ENCODE measurements at places on chromosomes 6 and 20.
A peak's percentile ranks its signal among the peaks of the same experiment; 100 is the strongest.

- peak; percentile 91 for DNase-seq
Observed at GRCh38 chr6:113564371-113565171, 292.6 kb upstream of the MARCKS start.

DNA sequence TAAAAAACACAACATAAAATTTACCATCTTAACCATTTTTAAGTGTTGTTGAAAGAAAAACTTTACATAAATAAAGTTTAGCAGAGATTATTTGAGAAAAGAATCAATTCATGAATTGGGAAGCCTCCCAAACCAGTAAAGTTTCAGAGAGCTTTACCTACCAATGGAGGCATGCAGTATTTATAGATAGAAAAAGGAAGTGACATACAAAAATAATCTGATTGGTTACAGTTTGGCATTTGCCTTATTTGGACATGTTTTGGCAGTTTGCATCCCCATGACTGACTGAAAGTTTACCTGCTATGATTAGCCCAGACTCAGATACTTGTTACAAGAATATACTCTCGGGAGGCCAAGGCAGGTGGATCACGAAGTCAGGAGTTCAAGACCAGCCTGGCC is 3.7 kb upstream of the CMTR1 start:
- DNase-seq = no peak

DNA sequence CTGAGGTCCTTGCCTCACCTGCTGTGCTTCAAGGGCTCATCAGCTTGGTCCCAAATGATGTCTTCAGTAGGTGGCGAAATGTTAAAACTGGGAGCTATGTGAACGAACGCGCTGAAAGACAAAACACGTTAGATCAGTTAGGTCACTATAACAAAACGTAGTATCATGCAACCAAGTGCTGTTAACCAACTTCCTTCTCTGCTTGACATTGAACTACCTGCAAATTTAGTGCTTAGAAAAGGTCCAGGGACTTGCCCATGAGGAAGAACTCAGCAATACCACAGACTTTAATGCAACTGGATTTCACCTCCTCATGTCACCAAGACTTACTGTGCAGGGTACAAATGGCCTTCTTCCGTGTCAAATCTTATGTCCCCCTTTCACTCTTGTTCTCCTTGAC is 24.8 kb downstream of the BACH2 start:
- DNase-seq = no peak

DNA sequence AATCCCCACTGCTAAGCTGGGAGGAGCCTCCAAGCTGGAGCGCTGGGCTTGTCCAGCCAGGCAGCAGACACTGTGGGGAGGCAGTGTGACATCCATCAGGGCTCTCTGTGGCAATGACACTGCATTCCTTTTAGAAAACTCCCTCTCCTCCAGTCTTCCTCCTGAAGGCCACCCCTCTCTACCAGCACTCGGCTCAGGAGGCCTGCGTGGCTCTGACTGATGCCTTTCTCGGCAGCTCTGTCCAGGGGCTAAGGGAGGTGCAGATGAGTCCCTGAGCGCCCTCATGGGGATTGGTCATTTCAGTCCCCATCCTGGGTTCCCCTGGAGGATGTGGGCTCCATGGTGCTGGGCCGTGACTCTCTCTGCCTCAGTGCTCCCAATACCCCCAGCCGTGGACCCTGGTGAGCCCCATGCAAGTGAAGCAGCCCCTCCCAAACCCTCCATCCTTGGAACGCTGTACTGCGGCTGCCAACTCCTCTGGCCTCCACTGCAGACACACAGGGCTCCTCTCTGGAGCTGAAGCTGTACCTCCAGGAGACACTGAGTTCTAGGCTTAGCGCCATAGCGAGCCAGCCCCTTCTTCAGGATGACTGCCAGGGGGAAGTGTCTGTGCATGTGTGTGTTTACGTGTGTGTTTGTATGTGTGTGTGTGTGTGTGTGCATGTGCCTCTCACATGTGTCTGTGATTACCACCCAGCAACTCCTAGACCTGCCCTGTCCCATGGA is 209.6 kb downstream of the ERMARD start:
- no peak for DNase-seq

DNA sequence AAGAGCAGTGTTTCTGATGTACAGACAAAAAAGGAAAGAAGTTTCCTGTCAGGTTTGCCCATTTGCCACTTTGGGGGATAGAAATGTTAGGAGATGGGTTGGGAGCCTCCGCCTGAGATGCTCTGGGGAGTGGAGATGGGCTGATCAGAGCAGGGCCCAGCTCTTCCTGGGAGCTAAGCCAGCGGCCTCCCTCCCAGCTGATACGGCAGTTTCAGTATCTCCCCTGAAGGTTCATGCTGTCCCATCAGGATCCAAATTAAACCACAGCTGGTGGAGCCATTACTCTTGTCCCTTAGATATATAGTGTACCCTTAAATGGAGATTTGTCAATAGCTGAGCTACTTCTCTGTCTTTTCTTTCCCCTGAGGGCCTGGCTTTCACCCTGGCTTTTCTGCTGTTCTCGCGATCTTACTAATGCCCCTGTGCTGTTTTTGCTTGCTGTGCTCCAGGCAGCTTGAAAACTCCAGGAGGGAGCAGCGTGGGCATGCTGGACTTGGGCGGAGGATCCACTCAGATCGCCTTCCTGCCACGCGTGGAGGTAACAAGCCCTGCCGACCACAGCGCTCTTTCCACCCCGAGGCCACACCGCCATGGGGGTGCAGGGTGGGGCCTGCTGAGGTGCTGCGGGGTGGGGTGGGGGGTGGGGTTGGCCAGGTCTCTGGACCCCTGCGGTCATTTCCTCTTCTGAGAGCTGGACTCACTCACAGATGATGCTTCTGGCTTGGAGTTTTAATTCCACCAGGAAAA is 20.9 kb downstream of the ENTPD6 start:
- no peak for DNase-seq

GRCh38 chr20:51656726-51657260 is 111.4 kb downstream of the ATP9A start:
- DNase-seq = no peak

GRCh38 chr20:37262505-37262904 is 891 bp upstream of the GHRH start:
- no peak for DNase-seq

- DNase-seq = no peak
Observed at GRCh38 chr20:23245553-23246181, 104.9 kb upstream of the NXT1 start.

- no peak for DNase-seq
Observed at GRCh38 chr20:23368316-23369071, 6.5 kb downstream of the GZF1 start.

DNA sequence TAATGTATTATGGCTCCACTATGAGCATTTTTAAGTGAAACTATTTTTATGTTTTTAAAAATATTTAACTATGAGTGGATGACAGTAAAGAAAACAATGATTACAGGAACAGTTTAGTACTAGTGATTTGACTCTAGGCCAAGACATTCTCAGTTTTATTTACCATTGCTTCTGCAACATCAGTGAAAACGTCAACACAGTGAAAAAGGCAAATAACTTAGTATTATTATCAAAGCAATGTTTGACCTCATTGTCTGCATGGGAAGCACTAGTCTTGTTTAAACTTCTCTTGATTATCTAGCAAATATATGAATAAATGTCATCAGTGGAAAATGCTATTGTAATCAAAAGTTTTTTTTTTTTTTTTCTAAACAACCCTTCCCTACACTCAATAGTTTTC is 165.0 kb downstream of the HTR1B start:
- DNase-seq = no peak

- no peak for DNase-seq
Observed at GRCh38 chr6:134098276-134098675, 45.9 kb upstream of the SLC2A12 start.

DNA sequence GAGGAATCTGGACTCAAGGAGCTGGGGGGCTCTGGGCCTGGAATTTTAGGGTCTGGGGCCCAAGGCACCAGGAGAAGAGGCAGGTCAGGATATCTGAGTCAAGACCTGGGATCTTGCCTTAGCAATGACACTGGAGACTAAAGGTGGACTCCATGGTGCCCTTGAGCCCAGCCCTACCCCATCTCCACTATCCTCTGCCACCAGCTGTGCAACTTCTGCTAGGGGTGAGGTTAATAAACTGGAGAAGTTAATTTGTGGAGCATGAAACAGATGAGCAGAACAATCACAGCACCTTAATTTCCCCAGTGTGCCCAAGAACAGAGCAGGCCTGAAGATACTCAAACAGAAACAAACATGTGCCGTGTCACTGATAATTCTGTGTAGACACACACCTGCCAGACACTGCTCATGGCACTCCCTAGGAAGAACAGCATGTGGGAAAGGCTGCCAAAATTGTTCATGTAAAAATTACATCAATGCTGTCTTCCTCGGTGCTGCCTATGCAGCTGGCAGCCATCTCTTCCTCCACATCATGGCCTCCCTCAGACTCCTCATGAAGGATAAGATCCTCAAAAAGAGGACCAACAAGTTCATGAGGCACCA is 3.2 kb downstream of the HLA-DPB1 start:
- DNase-seq = no peak

DNA sequence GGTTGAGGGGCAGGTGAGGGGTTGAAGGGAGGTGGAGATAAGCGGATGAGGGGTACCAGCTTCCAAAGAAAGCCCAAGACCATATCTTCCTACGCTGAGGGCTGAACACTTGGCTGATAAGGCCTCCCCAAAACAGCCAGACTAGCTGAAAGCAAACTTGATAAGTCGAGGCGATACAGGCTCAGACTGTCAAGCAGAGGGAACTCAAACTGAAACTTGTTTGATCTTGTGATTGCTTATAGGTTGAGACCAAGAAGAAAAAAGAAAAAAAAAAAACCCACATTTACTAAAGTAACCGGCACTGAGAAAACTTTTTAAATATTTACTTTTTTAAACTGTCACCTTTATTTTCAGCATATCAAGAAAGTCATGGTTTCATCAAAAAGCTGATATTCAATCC is 73.6 kb downstream of the TRERF1 start:
- DNase-seq = no peak

DNA sequence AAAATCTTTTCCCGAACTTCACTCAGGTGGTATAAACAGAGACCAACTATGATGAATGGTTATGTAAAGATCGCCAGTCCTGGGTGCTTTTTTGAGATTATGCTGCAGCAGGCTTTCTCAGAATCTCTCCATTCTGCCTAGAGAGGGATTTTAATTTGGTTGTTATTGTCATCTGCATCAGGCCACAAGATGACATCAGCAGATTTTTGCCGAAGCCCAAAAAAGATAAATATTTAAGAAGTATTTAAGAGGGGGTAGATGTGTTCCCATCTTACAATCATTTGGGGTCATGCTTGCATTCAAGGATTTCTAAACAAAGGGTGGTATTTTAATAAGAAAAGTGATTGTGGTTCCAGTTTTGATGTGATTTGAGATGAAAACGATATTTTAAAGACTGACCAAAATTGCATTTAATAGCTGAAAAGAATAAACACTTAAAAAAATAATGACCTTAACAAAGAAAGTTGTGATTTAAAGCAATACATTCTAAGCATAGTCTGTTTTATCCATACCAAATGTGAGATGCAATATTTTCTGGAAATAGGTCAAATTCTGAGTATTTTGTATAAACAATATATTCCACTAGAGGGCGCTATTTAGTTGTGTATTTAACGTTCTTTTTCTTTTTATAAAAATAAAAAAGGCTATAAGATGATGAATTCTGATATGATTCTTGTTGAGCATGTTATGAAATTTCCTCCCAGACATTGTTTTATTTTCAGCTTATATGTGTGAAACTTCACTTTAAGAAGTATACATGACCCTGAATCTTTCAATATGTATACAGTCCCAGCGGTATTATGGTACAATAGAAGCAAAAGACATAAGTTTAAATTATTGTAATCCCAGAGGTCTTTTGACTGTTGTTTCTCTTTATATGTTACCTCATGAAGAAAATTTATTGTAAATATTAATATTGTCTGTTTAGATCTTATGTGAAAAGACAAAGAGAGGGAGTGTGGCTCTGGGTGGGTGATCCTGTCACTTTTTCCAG is 51.0 kb upstream of the ZFP64 start:
- DNase-seq = peak; percentile 38

- no peak for DNase-seq
Observed at GRCh38 chr6:44698602-44699001, 311.1 kb downstream of the CDC5L start.
